ENCODE measurements at places on chromosomes 13 and 19. TPM values are rescaled to one million over a fixed set of nuclear protein-coding genes. Genes with fewer than 3 reads are reported as not detected.

CYSLTR2 gene
- 0.07 TPM for polyA plus RNA-seq

FEM1A gene
- polyA plus RNA-seq, result 4.9 TPM

MEIOSIN gene
- polyA plus RNA-seq, result not detected

EDDM13 gene
- polyA plus RNA-seq, result not detected

DDX49 gene
- 36.1 TPM for polyA plus RNA-seq
